ENCODE measurements at places on chromosomes 6 and 20.

DNA sequence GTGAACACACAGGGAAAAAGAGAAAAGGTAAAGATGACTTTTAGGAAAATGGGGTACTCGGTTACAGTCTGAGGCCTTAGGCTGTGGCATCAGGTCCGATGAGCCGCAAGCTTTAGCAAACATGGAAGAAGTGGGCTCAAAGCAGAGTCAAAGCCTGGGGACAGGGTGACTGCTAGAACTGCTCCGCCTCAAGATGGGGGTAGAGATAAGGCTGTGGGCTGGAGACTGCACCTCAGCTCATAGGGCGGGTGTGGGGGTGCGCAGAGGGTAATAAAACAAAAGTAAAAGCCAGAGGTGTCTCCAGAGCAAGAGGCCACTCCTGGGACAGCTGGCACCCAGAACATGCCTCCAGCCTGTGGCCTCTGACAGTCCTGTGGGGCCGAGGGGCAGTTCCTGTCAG, 21.3 kb upstream of the SYNDIG1 start:
- no peak for DNase-seq

DNA sequence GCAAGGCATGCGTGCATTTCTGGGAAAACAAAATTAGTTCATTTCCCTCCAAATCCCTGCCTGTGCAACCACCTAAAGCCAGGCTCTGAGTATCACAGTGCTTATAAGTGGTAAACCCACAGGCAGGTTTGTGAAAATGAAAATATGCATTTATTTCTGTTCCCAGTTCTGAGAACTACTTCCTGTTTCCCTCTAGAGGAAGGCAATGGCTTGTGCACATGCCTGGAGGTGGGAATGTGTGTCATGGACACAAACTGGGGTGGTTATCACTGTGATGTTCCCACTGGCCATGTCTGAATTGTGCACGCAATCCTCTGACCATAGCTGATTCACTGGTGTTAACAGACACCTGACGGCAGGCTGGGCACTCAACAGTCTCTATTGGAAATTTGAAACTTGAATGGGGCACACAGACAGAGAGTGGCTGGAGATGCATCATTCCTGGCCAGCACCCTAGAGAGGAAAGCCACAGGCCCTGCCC, 26.3 kb downstream of the FAM110A start:
- no peak for DNase-seq

GRCh38 chr6:169406804-169407203, 153.2 kb upstream of the THBS2 start:
- DNase-seq: no peak

DNA sequence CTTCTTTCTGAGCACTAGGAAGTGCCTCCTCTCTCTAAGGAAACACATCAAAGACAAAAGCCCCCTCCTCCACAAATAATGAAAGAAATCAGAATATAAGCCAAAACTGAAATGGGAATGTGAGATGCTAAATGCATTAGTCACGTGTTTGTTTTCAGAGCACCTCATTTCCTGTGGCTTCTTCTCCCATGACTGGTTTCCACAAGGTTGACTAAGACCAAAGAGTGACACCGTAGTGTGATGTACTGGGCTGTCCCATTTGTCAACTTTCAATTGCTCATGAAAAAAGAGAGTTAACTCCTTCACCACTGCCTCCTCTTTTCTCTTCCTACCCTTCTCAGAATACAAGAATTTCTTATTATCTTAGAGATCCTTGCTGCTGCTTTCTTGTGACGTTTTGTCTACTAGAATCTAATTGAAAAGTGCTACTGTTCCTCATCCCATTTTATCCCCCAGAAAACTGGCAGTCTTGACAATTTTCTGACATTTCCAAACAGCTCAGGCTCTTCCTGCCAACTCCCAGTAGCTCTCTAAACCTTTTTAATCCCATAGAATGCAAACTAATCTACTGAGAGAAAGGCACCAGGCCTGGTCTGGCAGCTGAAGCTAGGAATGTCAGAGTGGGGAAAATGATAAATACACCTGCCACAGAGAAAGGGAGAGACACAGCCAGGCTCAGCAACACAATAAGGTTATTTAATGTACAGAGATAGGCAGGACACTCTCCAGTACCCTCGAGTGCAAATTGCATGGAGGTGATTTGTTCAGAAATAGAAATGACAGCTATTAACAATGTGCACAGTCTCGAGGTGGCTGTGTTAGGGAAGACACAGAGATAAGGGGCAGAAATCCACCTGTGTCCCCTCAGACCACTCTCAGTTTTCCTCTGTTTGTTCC, 671.7 kb upstream of the NRSN1 start:
- no peak for DNase-seq

DNA sequence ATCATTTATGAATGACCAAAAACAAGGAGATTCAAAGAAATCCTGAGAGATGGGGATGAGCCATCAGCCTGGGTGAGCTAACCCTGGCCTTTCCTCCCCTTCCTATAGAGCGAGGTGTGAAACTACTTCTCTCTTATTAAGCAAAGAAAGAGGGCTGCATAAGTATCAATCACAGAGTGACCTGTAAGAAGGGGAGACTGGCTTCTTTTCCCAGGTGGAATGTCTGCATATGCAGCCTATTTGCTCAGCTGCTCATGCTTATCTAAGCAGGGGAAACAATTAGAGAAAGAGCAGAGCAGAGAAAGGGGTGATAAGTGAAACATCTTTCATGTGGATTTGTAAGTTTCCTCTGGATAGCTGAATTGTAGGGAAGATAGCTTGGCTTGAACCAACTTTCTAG, 160.0 kb downstream of the PKHD1 start:
- DNase-seq: no peak

- no peak for DNase-seq
These were observed 24.9 kb downstream of the COL21A1 start for GRCh38 chr6:56222499-56222898.

DNA sequence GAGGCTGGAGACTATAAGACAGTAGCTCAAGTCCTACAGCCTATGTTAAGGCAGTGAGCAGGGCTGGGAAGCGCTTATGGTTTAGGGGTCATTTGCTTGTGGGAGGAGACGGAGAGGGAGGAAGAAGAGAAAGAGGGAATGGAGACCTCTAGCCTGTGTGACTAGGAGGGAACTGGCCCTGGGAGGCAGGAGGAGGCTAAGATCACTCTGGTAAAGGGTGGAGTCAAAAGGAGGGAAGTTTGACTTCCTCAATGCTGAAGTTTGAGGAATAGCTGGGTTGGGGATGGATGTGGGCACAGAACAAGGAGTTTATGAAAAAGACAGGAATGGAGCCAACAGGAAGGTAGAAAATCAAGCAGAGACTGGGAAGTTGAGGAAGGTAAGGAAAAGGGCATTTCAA, 6.4 kb upstream of the BACH2 start:
- DNase-seq: no peak

DNA sequence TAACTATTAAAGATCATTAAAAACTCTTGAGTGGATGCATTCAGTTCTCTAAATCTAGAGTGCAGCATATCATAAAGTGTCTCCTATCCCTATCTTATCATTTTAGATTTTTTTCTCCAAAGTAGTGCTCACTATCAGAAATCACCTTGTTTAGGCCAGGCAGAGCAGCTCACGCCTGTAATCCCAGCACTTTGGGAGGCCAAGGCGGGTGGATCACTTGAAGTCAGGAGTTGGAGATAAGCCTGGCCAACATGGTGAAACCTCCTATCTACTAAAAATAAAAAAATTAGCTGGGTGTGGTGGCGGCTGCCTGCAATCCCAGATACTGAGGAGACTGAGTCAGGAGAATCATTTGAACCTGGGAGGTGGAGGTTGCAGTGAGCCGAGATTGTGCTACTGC, 368.9 kb downstream of the PRKN start:
- DNase-seq: no peak

DNA sequence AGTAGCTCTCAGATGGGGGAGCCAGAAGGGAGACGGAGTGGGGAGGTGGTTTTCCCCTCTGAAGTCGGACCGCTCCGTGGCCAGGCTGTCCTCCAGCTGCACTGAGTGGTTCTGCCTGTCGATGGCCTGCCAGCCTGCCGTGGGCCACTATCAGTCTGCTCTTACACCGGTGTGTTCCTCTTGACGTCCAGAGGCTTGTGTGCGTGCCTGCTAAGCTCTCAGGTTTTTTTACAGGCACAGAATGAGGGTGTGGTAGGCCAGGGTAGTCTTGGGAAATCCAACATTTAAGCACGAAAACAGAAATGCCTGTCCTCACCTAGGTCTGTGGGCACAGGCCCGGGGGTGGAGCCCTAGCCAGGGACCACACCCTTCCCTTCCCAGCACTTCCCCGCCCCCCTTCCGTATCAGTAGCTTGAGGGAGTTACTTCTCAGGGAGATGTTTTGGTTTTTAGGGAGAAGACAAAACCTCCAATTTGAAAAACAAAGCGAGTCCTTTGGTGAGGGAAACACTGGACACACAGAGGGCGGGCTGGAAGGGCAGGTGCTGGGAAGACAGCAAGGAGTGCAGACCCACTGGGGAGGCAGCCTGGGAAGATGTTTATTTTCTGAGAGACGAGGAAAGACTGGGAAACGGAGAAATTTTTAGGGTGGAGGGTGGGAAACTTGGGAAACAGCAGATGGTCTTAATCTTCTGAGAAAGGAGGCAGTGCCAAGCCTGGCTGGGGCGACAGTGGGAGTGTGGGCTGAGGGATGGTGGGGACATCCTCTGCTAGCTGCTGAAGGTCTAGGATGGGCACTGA, 106.5 kb downstream of the LY86 start:
- no peak for DNase-seq

DNA sequence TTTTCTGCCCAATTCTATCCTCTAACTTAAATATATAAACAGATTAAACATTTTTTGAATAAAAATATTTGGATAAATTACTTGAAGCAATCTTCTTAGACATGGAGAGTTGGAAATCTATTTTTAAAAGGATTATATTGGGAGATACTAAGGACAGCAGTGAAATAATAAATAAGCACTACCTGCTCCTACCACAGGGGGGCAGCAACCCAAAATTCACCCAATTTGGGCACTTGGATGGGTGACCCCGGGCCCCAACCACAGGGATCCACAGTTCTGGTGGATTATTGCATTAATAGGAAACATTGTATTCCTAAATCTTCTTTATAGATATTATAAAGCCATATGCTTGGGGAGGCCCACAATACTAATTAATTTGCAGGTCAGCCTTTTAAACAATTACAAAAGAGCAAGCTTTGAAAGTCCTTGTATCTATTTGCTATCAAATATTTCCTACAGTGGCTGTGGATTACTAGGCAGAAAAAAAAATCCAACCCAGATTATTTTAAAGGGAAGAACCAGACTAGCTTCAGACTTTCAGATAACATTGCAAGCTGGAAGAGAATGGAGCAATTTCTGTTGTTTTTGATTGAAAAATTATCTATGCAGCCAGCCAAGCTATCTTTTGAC, 66.4 kb upstream of the PDE10A start:
- DNase-seq: no peak

GRCh38 chr6:43413002-43413401, 14.3 kb upstream of the ABCC10 start:
- DNase-seq: no peak

GRCh38 chr20:57998276-57998675, 230.2 kb downstream of the ANKRD60 start:
- DNase-seq: no peak

DNA sequence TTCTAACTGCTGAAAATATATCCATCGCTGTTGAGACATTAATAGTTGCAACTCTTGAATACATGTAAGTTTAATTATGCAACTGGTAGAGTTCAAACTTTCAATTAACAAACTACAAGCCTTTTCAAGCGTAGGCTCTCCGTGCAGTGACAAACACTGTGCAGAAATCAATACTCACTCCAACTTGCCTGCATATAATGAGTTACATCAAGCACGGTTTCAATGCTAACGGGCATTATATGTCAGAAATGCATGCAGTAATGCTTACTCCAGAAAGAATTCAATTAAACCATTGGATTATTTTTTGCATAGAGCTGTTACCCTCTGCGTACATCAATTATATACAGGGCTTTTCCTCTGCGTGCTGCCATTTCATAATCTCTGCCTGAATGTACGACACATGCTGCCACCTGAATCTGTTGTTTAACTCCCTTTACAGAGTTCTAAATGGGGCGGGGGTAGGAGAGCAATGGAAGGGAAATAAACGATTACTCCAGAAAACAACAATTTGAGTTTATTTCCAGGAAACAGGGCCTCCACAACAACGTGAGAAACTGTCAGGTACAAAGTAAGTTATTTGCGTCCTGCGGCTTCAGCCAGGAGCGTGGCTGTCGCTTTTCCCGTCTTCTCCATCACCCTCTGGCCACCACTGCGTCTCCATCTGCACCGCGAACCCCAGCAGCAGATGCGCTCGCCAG, 1.8 kb downstream of the PTPRK start:
- no peak for DNase-seq

GRCh38 chr20:8536262-8536618, 404.2 kb downstream of the PLCB1 start:
- DNase-seq: no peak

GRCh38 chr20:38728911-38729642, 4.8 kb downstream of the SLC32A1 start:
- DNase-seq: peak; percentile 65

DNA sequence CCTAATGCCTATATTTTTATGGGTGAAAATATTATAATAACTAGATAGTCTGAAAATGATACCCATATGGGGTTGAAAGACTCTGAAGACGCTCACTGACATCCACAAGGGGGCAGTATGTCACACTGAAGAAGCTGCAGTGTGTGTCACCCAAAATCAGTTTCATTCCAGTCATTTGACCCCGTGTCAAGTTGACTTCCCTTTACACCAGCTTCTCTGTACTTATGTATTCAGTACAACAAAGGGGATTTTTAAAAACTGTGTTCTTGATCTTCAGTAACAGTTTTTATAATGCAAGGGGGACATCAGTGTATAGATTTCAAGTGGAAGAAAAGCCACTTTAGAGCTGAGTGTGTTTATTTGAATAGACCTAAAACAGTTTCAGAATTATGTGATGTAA, 19.3 kb downstream of the FAXC start:
- DNase-seq: no peak

DNA sequence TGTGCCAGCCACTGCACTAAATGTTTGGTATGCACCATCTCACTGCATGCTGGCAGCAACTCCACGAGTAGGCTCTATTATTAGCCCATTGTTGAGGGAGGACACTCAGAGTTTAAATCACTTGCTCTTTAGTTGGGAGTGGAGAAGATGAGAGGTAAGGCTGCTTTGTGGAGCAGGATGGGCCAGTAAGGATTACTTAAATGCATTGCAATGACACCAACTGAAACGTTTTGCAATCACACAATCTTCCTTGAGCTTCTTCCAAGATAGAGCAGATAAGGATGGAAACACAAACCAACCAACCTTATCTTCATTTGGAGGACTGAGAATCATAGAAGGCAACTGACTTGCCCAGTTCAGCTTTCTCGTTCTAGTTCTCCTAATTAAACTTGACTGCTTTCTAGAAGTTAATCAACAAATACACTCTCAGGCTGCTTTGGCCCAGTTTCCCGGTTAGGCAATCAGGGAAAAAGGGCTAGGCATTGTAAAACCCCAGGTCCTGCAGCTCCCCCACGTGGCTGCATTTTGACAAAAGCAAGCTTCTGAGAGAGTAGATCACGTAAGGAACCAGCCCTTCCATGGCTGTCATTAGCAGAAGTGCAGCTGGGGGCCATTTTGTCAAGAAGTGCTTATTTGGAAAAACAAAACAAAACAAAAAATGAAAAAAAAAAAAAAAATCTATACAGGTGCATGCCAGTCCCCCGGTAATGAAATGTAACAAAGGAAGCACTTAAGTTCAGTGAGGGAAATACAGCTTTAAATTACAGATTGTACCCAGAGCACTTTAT, 130.6 kb downstream of the BCAS1 start:
- DNase-seq: no peak

All from right kidney (tissue), 9 donors.